ENCODE measurements at places on chromosomes 3 and 15. TPM values are rescaled to one million over a fixed set of nuclear protein-coding genes. Genes with fewer than 3 reads are reported as not detected.

The APOD gene
- not detected for total RNA-seq

DNA sequence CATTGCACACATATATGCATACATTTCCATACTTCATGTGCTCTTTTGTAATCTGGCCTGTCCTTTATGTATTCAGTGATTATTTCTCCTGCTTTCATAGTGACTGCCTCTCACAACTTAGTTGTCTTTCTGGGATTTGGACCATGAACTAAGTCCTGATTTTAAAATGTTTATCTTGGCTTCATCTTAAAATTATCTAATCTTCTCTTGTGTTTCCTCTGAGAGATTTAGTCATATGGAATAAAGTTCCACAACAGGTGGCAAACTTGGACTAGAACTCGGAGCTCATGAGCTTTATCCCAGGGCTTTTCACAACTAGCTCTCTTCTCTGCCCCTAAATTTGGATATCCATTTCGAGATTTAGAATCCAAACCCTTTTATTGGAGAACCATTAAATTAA, 44.3 kb downstream of the U2SURP start:
- no peak for DNase-seq

The ENTPD3 gene
- 0.46 TPM for total RNA-seq

DNA sequence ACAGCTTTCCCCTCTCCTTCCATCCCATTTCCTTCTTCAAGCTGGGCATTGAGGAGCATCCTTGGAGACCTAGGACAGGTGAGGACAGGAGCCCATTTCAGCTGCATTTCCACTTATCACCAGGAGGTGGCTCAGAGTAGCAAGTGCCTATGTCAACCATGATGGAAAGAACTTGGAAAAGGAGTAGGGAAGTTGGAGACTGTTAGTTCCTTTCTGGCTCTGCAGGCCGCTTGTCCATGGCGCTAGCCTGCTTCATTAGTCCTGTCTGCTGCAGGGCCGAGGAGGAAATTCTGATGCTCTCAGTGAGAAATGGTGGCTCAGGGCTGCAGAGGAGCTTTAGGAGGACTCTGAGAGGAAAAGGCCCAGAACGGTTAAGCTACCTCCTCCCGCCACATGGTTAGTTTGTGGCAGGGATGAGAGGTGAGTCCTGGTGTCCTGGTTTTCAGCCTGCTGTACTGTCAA, 7.0 kb upstream of the CD276 start:
- no peak for DNase-seq

The MAGEL2 gene
- total RNA-seq, result 0.07 TPM

The CHRNA5 gene
- total RNA-seq, result 15.3 TPM

GRCh38 chr3:37979541-37980461, 10.8 kb upstream of the VILL start:
- DNase-seq, result no peak

DNA sequence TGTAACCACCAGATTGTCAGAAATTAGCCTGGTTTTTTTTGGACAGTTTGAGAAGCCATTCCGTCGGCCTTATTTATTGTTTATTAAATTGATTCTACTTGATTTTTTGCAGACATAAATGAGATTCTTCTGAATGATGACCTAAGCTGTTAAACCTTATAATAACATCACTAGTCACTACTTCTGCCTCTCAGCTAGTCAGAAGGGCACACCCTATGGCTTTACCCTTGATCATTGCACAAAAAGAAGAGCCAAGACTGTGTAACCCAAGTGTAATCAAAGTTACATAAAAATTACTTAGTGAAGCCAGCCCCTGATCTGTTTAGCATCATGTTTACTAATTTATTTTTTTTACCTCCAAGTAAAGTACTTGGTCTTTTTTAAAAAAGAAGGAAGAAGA, 64.3 kb downstream of the CHL1 start:
- DNase-seq, result no peak

The PLA2G4D gene
- total RNA-seq, result not detected

DNA sequence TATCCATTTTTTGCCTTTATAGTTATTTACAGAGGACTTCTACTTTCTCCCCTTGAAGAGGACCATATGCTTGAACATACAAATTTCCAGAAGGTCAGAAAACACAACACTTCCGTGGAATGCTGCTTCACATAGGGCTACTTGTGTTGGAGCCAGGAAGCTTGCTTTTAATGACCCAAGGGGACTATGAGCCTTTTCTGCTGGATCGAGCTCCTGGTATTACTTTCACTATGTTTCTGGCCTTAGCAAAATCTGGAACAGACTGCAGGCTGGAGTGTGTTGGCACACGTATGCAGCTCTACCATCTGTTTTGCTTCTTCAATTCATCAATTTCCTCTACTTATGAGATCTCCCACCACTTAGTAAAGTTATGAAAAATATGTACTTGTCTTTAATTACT, 69.3 kb upstream of the CBLB start:
- no peak for DNase-seq

DNA sequence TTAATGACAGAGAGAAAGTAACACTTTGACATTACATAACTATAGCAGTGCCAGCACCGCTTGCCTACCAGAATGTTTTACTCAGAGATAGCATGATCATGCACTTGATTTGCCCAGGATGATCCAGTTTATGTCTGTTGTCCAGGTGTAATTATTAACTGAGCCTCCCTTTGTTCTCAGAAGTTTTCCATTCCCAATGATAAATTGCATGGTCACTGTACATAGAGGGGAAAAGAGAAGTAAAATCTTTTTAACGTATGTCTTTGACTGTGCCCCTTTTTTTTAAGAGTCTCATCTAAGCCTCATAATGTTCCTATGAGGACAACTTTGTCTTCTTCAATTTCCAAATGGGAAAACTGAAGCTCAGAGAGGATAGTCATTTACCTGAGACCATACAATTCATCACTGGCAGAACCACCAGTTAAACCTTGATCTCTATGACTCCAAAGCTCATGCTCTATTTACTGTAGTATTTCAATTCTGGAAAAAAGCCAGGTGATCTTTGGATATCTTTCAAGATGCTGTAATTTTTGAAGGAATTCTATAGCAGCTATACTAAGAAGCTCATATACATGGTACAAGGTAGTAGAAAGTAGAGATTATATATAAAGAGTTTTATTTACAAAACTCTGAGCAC, 25.1 kb downstream of the C3orf85 start:
- DNase-seq, result no peak

The DPH6 gene
- total RNA-seq, result 10.0 TPM

- DNase-seq, result no peak
Measured at GRCh38 chr3:146139586-146140110, 21.3 kb downstream of the PLOD2 start.

The PTH1R gene
- total RNA-seq, result 1.2 TPM

The PLS1 gene
- total RNA-seq, result 36.4 TPM

The ITGA11 gene
- 1.6 TPM for total RNA-seq

The HDC gene
- total RNA-seq, result not detected
